ENCODE measurements at places on chromosomes 1 and 21.
A peak's percentile ranks its signal among the peaks of the same experiment; 100 is the strongest.

GRCh38 chr1:208820580-208821212, 576.5 kb upstream of the PLXNA2 start:
- no peaks in the 10 kb centered on the region for H3K36me3 ChIP-seq
- no peak overlapping the region for H3K27ac ChIP-seq
- no peak overlapping the region for H3K4me3 ChIP-seq
- no peaks in the 10 kb centered on the region for H3K27me3 ChIP-seq
- DNase-seq, result no peak
- H3K4me1 ChIP-seq, result no peaks in the 10 kb centered on the region

- no peak overlapping the region for H3K27ac ChIP-seq
- H3K27me3 ChIP-seq, result no peaks in the 10 kb centered on the region
- no peaks in the 10 kb centered on the region for H3K36me3 ChIP-seq
- no peaks in the 10 kb centered on the region for H3K4me1 ChIP-seq
- no peak overlapping the region for H3K4me3 ChIP-seq
- no peak for DNase-seq
These were observed 230.4 kb downstream of the SLC35F3 start for GRCh38 chr1:234134878-234135277.

DNA sequence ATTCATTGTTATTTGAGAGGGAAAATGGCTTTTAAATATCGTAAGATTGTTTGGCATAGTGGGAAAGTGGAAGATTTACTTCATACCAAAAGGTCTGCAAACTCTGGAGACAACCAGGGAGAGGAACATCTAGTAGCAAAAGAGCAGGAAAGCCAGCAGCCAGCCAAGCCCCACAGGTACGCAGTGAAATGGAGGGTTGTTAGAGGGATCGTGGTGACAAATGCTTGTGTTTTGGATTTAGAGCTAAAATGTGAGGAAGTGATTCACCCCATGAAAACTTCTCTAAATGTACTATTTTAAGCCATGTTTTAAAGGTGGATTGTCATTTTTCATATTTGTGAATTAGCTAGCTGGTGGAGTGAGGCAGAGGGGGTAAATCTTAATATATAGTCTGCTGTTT, 69.3 kb downstream of the RPS6KC1 start:
- H3K27ac ChIP-seq, result no peak overlapping the region
- H3K27me3 ChIP-seq, result no peaks in the 10 kb centered on the region
- H3K4me3 ChIP-seq, result no peak overlapping the region
- H3K36me3 ChIP-seq, result no peaks in the 10 kb centered on the region
- no peaks in the 10 kb centered on the region for H3K4me1 ChIP-seq

- H3K36me3 ChIP-seq, result no peaks in the 10 kb centered on the region
- no peak overlapping the region for H3K4me3 ChIP-seq
- peak overlapping the region; percentile 70 for H3K27ac ChIP-seq
- peaks cover 48% of the 10 kb centered on the region for H3K4me1 ChIP-seq
- no peaks in the 10 kb centered on the region for H3K27me3 ChIP-seq
These were observed 30.6 kb upstream of the COL6A1 start for GRCh38 chr21:45950740-45951515.

- H3K4me3 ChIP-seq, result no peak overlapping the region
- DNase-seq, result no peak
- H3K27me3 ChIP-seq, result no peaks in the 10 kb centered on the region
- no peaks in the 10 kb centered on the region for H3K36me3 ChIP-seq
- H3K4me1 ChIP-seq, result no peaks in the 10 kb centered on the region
- H3K27ac ChIP-seq, result no peak overlapping the region
These were observed 67.0 kb upstream of the LBR start for GRCh38 chr1:225494789-225495359.

GRCh38 chr1:110215621-110216515, 5.8 kb downstream of the KCNC4 start:
- no peak overlapping the region for H3K27ac ChIP-seq
- no peak overlapping the region for H3K4me3 ChIP-seq
- H3K36me3 ChIP-seq, result no peaks in the 10 kb centered on the region
- no peaks in the 10 kb centered on the region for H3K27me3 ChIP-seq
- DNase-seq, result no peak
- H3K4me1 ChIP-seq, result peaks cover 43% of the 10 kb centered on the region

- H3K27me3 ChIP-seq, result no peaks in the 10 kb centered on the region
- H3K4me3 ChIP-seq, result no peak overlapping the region
- no peaks in the 10 kb centered on the region for H3K36me3 ChIP-seq
- DNase-seq, result no peak
These were observed 6.7 kb upstream of the OR11L1 start for GRCh38 chr1:247848346-247848745.

- DNase-seq, result no peak
- no peaks in the 10 kb centered on the region for H3K27me3 ChIP-seq
- H3K4me3 ChIP-seq, result no peak overlapping the region
These were observed 19.7 kb downstream of the FGGY start for GRCh38 chr1:59316497-59317128.

GRCh38 chr21:14687268-14687625, 141.1 kb upstream of the SAMSN1 start:
- no peaks in the 10 kb centered on the region for H3K36me3 ChIP-seq
- H3K27me3 ChIP-seq, result no peaks in the 10 kb centered on the region
- DNase-seq, result no peak

GRCh38 chr21:31514598-31514997, 144.9 kb upstream of the SOD1 start:
- H3K27ac ChIP-seq, result no peak overlapping the region
- no peaks in the 10 kb centered on the region for H3K27me3 ChIP-seq
- DNase-seq, result no peak
- no peaks in the 10 kb centered on the region for H3K36me3 ChIP-seq
- no peaks in the 10 kb centered on the region for H3K4me1 ChIP-seq

DNA sequence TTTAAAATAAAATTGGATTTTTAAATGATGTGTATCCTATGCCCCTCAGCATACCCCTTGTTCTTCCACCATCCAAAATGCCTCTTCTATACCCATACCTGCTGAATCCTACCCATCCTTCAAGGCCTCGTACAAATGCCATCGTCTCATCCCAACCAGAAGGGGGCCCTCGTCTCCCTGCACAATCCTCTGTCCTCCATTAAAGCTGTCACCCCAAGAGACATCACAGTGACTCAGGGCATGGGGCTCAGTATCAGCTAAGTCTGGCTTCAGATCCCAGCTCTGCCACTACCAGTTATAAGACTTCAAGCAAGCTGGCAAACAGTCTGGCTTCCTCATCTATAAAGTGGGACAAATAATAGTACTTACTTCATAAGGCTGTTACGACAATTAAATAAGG, 23.8 kb downstream of the IGFN1 start:
- H3K36me3 ChIP-seq, result no peaks in the 10 kb centered on the region
- no peaks in the 10 kb centered on the region for H3K4me1 ChIP-seq
- no peak overlapping the region for H3K4me3 ChIP-seq
- no peaks in the 10 kb centered on the region for H3K27me3 ChIP-seq

GRCh38 chr1:89807983-89808382, 12.8 kb upstream of the LRRC8D start:
- H3K4me1 ChIP-seq, result peaks cover 6% of the 10 kb centered on the region
- H3K36me3 ChIP-seq, result no peaks in the 10 kb centered on the region
- no peak for DNase-seq
- H3K4me3 ChIP-seq, result no peak overlapping the region
- no peaks in the 10 kb centered on the region for H3K27me3 ChIP-seq
- H3K27ac ChIP-seq, result no peak overlapping the region

DNA sequence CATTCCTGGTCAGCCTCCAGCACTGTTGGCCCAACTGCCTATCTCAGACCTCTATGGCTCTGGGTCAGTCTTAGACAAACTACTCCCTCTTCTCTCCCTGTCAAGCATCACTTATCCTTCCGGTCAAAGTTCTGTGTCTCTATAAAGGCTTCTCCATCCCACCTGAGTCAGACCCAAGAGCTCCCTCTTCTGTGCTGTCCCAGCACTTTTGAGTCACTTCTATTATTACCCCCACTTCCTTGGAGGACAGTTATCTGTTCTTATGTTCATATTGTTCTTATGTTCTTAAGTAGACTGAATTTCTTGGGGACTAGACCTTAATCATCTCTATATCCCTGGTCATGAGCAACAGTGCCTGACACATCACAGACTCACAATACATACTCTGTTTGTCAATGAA, 29.2 kb upstream of the IL10 start:
- no peak overlapping the region for H3K4me3 ChIP-seq
- H3K27me3 ChIP-seq, result no peaks in the 10 kb centered on the region
- H3K36me3 ChIP-seq, result no peaks in the 10 kb centered on the region
- no peak overlapping the region for H3K27ac ChIP-seq
- no peaks in the 10 kb centered on the region for H3K4me1 ChIP-seq
- DNase-seq, result no peak

- DNase-seq, result no peak
- no peaks in the 10 kb centered on the region for H3K27me3 ChIP-seq
- H3K4me3 ChIP-seq, result no peak overlapping the region
- H3K4me1 ChIP-seq, result peaks cover 34% of the 10 kb centered on the region
- no peak overlapping the region for H3K27ac ChIP-seq
- no peaks in the 10 kb centered on the region for H3K36me3 ChIP-seq
These were observed 1.2 kb upstream of the ARHGEF16 start for GRCh38 chr1:3453203-3453761.

- no peaks in the 10 kb centered on the region for H3K4me1 ChIP-seq
- H3K4me3 ChIP-seq, result no peak overlapping the region
- no peak overlapping the region for H3K27ac ChIP-seq
- no peak for DNase-seq
These were observed 841.6 kb upstream of the B3GALT2 start for GRCh38 chr1:194028002-194028401.

DNA sequence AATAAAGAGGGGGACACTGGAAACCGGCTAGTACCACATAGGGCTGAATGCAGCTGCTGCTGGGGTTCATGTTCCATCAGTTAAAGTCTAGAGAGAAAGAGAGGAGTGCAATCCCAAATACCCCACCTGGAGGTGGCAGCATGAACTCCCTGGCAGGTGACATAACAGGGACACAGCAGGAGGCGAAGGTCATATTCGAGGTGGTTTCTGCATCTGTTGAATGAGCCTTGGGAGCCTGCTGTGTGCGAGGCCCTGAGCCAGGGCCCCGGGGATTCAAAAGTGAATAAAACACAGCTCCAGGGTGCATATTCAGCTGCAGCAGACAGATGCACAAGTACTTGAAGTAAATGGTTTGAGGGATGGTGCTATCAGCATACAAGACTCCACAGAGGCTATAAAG, 456.8 kb downstream of the SETD4 start:
- DNase-seq, result no peak
- no peaks in the 10 kb centered on the region for H3K4me1 ChIP-seq
- H3K4me3 ChIP-seq, result no peak overlapping the region

DNA sequence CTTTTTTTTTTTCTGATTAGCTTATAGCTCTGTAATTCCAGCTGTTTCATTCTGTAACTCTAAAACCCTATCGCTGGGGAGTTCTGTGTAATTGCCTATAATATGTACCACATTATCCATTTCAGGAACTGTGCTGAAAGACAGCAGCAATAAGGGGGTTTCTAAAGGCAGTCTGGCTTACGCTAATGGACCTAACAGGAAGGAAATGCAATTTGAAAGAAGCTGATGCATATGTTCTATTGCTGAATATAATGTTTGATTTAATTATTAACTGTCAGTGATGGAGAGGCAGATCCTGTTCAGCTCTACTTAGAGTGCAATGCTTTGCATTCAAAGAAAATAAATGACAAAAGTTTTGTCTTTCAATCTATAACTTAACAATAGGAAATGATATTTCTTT, 209.4 kb upstream of the SNX7 start:
- no peaks in the 10 kb centered on the region for H3K4me1 ChIP-seq
- H3K36me3 ChIP-seq, result no peaks in the 10 kb centered on the region
- H3K27ac ChIP-seq, result no peak overlapping the region
- H3K27me3 ChIP-seq, result no peaks in the 10 kb centered on the region
- H3K4me3 ChIP-seq, result no peak overlapping the region

DNA sequence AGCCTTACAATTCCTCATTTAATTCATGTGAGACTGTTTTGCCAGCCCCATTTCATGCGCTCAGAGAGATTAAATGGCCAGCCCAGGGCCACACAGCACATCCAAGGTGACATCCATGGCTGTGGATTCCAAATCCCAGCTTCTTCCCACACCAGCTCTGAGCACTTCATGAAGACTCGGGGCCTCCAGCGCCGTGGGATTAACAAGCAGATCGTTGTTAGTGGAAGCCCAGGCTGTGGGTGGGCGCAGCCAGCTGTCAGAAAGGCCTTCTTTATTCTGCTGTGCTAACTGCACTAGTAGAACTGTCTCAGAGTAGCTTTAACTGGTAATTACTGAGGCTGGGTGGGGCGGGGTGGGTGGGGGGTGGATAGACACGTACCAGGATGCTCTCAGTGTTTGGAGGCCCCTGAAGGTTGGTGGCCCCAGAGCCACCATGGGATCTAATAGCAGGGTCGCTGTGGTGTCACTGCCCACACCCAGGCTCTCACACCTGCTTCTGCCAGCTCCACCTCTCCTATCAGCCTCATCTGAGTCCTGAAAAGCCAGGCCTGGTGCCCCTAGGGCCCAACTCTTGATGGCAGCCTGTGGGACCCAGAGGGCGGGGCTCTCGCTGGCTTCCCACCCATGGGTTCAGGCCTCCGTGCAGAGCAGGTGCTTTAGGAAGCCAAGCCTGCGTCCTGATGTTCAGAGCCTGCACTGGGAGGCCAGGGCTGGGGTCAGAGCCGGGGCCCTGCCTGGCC, 3.4 kb downstream of the BMP8A start:
- no peaks in the 10 kb centered on the region for H3K27me3 ChIP-seq
- no peaks in the 10 kb centered on the region for H3K36me3 ChIP-seq
- no peak for DNase-seq
- H3K4me1 ChIP-seq, result peaks cover 10% of the 10 kb centered on the region
- no peak overlapping the region for H3K4me3 ChIP-seq
- no peak overlapping the region for H3K27ac ChIP-seq

DNA sequence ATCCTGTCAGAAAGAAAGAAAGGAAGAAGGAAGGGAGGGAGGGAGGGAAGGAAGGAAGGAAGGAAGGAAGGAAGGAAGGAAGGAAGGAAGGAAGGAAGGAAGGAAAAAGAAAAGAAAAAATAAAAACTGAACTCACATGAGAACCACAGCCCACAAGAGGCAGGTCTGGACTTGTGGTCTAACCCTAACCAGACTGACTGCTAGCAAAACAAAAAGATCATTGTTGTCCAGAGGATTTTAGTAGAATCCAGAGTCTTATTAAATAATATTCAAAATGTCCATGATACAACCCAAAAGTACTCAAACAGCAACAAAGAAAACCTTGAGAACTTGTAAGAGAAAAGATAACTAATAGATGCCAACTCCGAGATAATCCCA, 4.7 kb upstream of the ITGB2 start:
- H3K4me3 ChIP-seq, result no peak overlapping the region
- no peak overlapping the region for H3K27ac ChIP-seq
- H3K27me3 ChIP-seq, result no peaks in the 10 kb centered on the region
- no peak for DNase-seq

GRCh38 chr1:43947061-43947873, 517 bp downstream of the IPO13 start:
- H3K4me3 ChIP-seq, result peak overlapping the region; percentile 64
- DNase-seq, result no peak
- peaks cover 35% of the 10 kb centered on the region for H3K4me1 ChIP-seq
